ENCODE measurements at places on chromosomes 1 and 21. TPM values are rescaled to one million over a fixed set of nuclear protein-coding genes. Genes with fewer than 3 reads are reported as not detected.

DNA sequence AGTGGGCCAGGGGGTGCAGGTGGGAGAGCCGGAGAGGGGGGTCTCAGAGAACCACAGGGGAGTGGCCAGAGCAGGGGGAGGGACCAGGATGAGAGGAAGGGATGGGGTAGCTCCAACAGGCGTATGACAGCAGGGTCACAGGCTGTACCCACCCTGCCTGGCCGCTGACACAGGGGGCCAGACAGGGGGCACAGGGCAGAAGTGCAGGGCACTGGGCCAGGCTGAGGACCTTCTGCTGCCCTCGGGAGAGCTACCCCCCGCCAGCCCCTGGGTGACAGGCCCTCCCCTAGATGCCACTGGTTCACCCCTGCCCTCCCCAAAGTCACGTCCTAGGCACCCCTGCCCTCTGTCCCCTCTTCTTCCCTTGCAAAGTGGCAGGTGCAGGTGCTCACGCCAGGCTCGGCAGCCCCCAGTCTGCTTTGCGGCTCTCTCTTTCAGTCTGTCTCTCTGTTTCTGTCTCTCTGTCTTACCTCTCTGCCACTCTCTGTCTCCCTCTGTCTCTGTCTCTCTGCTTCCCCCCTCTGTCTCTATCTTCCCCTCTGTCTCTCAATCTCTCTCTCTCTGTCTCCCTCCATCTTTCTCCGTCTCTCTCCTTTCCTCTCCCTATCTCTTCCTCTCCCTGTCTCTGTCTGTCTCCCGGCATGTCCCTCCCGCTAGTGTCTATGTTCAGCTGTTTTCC, 48.5 kb downstream of the WNT9A start:
- no peaks in the 10 kb centered on the region for H3K36me3 ChIP-seq
- H3K4me1 ChIP-seq = no peaks in the 10 kb centered on the region
- DNase-seq = no peak
- no peak overlapping the region for H3K4me3 ChIP-seq

GRCh38 chr1:11158291-11158690, 30.9 kb upstream of the ANGPTL7 start:
- peak; percentile 43 for DNase-seq
- peak overlapping the region; percentile 86 for H3K27ac ChIP-seq
- peaks cover 12% of the 10 kb centered on the region for H3K36me3 ChIP-seq
- peaks cover 39% of the 10 kb centered on the region for H3K4me1 ChIP-seq
- peak overlapping the region; percentile 8 for H3K4me3 ChIP-seq

- peak within 1 kb of the TSS; percentile 53 for H3K4me3 ChIP-seq
- no peaks in the 10 kb centered on the region for H3K27me3 ChIP-seq
- DNase-seq = peak; percentile 41
- no peak within 1 kb of the TSS for H3K27ac ChIP-seq
- no peaks in the 10 kb centered on the region for H3K36me3 ChIP-seq
- no peaks in the 10 kb centered on the region for H3K4me1 ChIP-seq
Measured at GRCh38 chr1:15246960-15247614, at the start of gene FHAD1. Gene FHAD1 (plus strand): TSS chr1:15247223. CDS start chr1:15251785, 4,562 bp downstream.

- H3K4me3 ChIP-seq = no peak overlapping the region
- no peaks in the 10 kb centered on the region for H3K36me3 ChIP-seq
- peaks cover 34% of the 10 kb centered on the region for H3K4me1 ChIP-seq
- peak overlapping the region; percentile 72 for H3K27ac ChIP-seq
Measured at GRCh38 chr1:33459691-33460090, 12.8 kb upstream of the ZSCAN20 start.

The OR2L8 gene
- not detected for total RNA-seq

- H3K27me3 ChIP-seq = no peaks in the 10 kb centered on the region
- peaks cover 10% of the 10 kb centered on the region for H3K4me1 ChIP-seq
- no peak for DNase-seq
- H3K27ac ChIP-seq = no peak overlapping the region
- no peak overlapping the region for H3K4me3 ChIP-seq
Measured at GRCh38 chr1:64497088-64497883, 27.4 kb downstream of the CACHD1 start.

DNA sequence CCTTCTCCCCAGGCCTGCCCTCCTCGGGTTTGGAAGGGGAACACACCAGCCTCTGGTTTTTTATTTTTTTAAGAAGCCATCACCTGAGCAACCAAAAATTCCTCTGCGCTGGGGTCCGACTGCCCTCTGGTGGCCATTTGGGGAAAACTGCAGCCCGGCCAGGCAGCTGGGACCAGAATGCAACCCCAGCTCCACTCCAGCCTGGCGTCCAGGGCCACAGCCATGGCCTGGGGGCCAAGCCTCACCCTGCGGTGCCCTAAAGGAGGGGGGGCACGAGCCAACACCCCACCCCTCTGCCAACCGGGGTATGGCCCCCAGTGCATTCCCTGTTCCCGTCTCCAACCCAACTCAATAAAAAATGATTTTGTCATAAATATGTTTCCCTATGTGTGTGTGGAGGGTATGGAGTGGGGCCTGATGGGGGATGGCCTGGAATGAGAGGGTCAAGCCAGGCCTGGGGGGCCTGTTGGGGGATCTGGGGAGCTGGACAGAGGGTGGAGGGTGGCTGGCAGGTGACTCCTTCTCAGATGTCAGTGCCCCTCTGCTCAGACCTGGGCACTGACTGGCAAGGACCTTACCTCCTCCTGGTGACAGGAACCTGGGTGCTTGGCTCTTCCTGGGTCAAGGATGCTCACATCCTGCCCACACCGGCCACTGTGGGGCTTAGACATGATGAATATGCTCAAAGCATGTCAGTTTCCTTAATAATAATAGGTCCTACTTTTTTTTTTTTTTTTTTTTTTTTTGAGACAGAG, 3.2 kb downstream of the GPR3 start:
- no peak overlapping the region for H3K27ac ChIP-seq
- H3K27me3 ChIP-seq = no peaks in the 10 kb centered on the region
- H3K36me3 ChIP-seq = no peaks in the 10 kb centered on the region
- H3K4me1 ChIP-seq = peaks cover 25% of the 10 kb centered on the region
- peak; percentile 85 for DNase-seq
- H3K4me3 ChIP-seq = no peak overlapping the region

DNA sequence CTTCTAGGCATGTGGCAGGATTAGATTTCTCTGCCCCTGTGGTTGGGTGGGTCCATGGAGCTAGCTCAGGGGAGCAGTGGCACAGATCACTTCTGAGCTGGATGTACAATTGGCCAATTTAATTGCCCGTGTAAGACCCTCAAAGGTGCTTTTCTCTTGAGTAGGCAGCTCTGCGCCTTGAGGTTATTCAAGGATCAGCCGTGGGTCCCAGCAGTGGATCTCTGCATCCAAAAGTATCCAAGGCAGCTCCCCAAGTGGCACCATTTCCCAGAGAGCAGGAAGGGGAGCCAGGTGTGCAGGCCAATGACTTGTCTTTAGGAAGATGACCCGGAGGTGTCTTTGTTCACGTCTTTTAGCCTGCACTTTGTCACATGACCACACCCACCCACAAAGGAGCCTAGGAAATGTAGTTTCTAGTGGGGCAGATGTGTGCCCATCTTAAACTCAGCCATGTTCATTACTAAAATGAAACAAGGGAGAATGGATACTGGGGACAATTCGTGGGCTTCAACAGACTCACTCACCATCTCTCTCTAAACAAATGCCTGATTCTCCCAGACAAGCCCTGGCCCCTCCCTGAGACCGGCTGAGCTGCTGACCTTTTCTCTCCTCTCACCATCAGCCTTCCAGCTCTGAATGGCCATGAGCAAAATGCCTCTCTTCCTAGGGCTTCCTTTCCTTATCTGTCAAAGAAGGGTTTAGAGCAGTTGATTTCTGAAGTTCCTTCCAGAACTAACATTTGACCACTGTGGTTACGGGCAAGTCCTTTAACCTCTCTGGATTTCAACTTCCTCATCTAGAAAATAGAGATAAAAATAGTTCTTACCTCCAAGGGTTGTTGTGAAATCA, 41.4 kb upstream of the TENT5C start:
- H3K36me3 ChIP-seq = no peaks in the 10 kb centered on the region
- peaks cover 16% of the 10 kb centered on the region for H3K4me1 ChIP-seq
- no peak for DNase-seq
- H3K4me3 ChIP-seq = no peak overlapping the region
- no peaks in the 10 kb centered on the region for H3K27me3 ChIP-seq
- H3K27ac ChIP-seq = no peak overlapping the region

The FCGR2B gene
- total RNA-seq = not detected

The CTTNBP2NL gene
- total RNA-seq = 3.7 TPM

DNA sequence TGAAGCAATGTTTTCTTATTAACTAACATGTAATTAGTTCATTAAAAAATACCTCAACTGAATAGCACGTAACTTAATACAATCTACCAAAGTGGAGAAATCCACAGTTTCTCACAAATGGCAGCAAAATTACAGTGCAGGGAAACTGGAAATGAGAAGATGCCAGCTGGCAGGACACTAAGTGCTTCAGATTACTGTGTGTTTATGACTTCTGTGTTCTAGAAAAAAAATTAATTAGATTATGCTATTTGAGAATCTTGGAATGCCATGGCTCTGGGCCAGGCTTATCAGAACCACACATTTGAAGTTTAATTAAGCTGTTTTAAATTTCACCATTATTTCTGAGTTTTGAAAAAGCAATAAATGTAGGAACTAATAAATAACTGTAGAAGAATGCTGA, 357.6 kb downstream of the TGFB2 start:
- no peak for DNase-seq
- H3K4me1 ChIP-seq = peaks cover 38% of the 10 kb centered on the region
- H3K36me3 ChIP-seq = no peaks in the 10 kb centered on the region
- H3K4me3 ChIP-seq = no peak overlapping the region

The CHRNB2 gene
- not detected for total RNA-seq

- no peaks in the 10 kb centered on the region for H3K36me3 ChIP-seq
- H3K27me3 ChIP-seq = peaks cover 19% of the 10 kb centered on the region
- DNase-seq = no peak
- no peaks in the 10 kb centered on the region for H3K4me1 ChIP-seq
Measured at GRCh38 chr1:29746076-29746665, 509.8 kb downstream of the PTPRU start.

The TNNI3K gene
- not detected for total RNA-seq

The DNAJC28 gene
- 0.44 TPM for total RNA-seq

The ADAMTS4 gene
- total RNA-seq = 0.52 TPM

- H3K36me3 ChIP-seq = no peaks in the 10 kb centered on the region
- H3K27ac ChIP-seq = no peak overlapping the region
- no peaks in the 10 kb centered on the region for H3K4me1 ChIP-seq
- no peaks in the 10 kb centered on the region for H3K27me3 ChIP-seq
- H3K4me3 ChIP-seq = no peak overlapping the region
- DNase-seq = no peak
Measured at GRCh38 chr1:84133479-84133878, 10.6 kb upstream of the PRKACB start.

The SH2D5 gene
- total RNA-seq = 11.2 TPM

DNA sequence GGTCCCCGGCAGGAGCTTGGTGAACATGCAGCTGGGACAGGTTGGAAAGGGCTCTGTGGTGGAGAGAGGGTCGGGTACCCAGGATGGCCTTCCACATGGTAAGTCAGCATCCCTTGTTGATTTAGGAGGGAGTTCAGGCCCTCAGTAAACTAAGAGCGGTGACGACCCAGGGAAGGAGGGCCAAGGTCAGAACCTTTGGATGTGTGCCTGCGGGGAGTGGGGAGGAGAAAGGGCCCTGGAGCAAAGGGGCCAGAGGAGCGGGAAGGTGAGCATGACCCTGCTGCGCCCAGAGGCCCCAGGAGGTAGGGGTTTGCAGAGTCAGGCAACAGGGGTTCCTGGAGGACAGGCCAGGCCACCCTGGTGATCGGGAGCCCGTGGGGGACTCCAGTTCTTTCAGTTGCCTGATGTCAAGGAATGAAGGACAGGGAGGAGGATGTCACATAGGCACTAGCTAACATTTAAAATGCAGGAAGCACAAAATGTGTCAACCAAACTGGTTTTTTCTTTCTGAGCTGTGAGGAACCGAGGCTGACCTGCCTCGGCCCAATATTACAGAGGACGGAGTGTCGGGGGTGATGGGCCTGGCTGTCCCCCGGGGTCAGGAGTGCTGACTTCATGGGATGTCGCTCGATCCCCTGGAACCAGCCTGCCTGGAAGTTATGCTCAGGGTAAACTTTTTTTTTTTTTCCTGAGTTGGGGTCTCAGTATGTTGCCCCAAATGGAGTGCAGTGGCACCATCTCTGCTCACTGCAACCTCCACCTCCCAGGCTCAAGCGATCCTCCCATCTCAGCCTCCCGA, 117.4 kb upstream of the SLC45A1 start:
- H3K4me3 ChIP-seq = no peak overlapping the region
- H3K27me3 ChIP-seq = no peaks in the 10 kb centered on the region
- DNase-seq = no peak
- peaks cover 64% of the 10 kb centered on the region for H3K4me1 ChIP-seq
- no peaks in the 10 kb centered on the region for H3K36me3 ChIP-seq
- H3K27ac ChIP-seq = 0 out of 2 replicates have a peak overlapping the region, but pooled peaks have one; percentile 6

The AGT gene
- not detected for total RNA-seq

- H3K36me3 ChIP-seq = no peaks in the 10 kb centered on the region
- H3K27ac ChIP-seq = no peak overlapping the region
- no peak overlapping the region for H3K4me3 ChIP-seq
- peaks cover 34% of the 10 kb centered on the region for H3K27me3 ChIP-seq
- DNase-seq = no peak
- H3K4me1 ChIP-seq = no peaks in the 10 kb centered on the region
Measured at GRCh38 chr1:154842635-154843034, 27.4 kb downstream of the KCNN3 start.

- H3K36me3 ChIP-seq = no peaks in the 10 kb centered on the region
- no peak overlapping the region for H3K4me3 ChIP-seq
- H3K27ac ChIP-seq = no peak overlapping the region
- no peaks in the 10 kb centered on the region for H3K4me1 ChIP-seq
- peak; percentile 11 for DNase-seq
- H3K27me3 ChIP-seq = no peaks in the 10 kb centered on the region
Measured at GRCh38 chr21:35548904-35549615, 500.0 kb upstream of the RUNX1 start.

DNA sequence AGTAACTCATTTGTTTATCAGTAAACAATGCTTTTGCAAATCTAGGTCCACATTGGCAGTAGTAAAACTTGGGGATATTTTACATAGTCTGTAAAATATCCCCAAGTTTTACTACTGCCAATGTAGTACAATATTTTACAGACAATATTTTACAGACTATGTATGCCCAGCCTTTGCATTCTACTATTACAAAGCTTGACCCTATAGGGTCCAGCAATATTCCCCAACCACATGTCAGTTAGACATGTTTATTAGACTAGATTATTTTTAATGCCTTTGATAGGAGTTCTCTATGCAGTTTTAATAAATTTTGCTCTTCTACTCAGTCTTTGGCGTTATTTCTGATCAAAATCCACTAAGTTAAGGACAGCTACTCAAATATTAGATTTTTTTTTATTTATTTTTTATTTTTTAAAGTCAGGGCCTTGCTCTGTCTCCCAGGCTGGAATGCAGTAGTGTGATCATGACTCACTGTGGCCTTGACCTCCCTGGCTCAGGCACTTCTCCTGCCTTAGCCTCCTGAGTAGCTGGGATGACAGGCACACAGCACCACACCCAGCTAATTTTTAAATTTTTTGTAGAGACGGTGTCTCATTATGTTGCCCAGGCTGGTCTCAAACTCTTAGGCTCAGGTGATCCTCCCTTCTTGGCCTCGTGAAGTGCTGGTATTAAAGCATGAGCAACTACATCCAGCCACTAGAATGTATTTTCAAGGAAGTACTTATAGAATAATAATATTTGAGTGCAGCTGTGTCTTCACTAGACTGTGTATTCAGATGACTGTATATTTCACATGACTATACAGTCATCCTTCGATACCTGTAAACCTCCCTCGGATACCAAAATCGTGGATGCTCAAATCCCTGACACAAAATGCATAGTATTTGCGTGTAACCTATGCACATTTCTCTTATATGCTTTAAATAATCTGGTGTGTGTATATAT, 19.8 kb downstream of the MIER1 start:
- DNase-seq = peak; percentile 76
- H3K36me3 ChIP-seq = peaks cover 35% of the 10 kb centered on the region
- no peak overlapping the region for H3K4me3 ChIP-seq
- peak overlapping the region; percentile 78 for H3K27ac ChIP-seq
- H3K27me3 ChIP-seq = no peaks in the 10 kb centered on the region
- H3K4me1 ChIP-seq = peaks cover 17% of the 10 kb centered on the region

The GPR25 gene
- total RNA-seq = not detected
